ENCODE measurements at places on chromosomes 7 and 10.

DNA sequence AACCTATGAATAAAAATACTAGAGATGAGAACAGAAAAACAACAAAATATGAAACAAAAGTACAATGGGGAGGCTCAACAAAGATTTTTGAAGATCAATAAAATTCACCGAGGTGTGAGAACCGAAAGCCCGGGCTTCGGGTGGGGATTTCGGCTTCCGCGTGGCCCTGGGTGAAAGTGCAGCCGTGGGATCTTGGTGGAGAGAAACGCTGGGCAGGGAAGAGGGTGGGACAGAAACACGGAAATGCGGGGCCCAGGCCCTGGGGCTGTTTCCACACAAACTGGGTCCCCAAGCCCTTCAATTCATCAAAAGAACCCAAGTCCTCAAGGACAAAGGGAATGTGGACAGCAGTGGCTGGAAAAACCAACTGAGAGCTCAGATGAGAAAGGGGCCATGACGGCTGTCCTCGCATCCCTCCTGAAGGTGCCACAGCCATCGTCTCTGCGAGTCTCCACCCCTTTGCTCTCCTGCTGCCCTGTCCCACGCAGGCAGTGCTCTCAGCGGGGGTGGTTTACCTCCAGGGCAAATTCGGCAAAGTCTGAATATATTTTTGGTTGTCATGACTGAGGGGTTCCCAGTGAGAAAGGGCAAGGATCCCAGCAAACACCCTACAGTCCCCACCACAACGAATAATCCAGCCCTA is 19.7 kb downstream of the FOXL3 start:
- no peak for DNase-seq

DNA sequence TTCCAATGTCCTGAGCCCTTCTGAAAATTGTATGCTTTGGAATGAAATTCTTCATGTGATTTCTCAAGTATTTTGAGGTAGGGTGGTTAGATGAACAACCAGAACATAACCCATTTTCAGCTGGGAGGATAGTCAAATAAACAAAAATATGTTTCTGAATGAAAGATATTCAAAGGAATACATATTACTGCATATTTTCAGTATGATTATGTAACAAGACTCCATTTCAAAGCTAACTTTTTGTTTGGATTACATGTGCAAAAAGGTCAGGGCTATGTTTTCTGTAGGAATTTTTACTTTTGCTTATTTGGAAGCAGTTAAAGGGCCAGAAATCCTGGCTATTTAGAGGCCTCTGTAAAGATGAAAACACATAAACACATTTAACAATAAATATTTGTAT is 27.7 kb downstream of the CDK6 start:
- DNase-seq, result peak; percentile 41

DNA sequence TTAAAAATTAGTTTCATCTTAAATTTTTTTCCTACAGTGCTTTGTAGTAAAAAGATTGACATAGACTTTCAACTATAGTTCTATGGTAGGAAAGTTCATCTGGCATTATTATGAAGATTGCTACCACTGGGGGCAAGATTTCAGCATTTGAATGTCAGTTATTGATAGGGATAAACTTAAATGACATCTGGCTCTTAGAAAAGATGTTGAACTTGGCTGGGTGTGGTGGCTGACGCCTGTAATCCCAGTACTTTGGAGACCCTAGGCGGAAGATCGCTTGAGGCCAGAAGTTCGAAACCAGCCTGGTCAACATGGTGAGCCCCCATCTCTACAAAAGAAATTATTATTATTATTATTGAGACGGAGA is 1.4 kb upstream of the TRA2A start:
- DNase-seq, result no peak

GRCh38 chr7:147014286-147014955 is 897.8 kb downstream of the CNTNAP2 start:
- no peak for DNase-seq

DNA sequence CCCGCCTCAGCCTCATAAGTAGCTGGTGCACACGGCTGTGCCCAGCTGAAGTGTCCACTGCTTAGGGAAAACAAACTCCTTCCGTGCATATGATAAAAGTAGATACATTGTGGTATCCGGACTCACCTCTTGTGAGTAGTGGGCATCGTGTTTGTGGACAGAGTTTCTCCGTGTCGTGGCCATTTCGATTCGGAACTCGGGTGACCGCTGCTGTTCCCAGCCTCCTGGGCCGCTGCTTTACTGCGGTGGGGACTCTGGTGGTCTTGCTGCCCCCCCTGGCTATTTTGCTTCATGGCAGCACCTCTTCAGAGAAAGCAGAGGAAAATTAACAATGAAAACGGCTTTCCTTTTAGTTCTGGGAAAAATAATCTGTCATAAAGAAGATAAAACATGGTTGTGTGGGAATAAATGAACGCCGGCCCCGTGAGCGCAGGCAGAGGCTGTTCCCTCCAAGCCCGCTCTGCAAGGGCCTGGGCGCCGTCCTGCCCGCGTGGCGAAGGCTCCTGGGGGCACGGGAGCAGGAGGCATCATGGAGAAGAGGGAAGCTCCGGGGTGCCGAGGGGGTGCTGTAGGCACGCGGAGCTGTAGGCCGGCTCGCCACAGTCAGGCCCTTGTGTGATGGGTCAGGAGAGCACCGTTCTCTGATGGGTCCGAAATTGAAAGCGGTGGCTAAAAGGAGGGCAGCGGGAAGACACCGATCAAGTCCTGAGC is 107.4 kb downstream of the ACTR3B start:
- no peak for DNase-seq

GRCh38 chr10:44627591-44628354 is 242.9 kb upstream of the CXCL12 start:
- DNase-seq, result peak; percentile 46

DNA sequence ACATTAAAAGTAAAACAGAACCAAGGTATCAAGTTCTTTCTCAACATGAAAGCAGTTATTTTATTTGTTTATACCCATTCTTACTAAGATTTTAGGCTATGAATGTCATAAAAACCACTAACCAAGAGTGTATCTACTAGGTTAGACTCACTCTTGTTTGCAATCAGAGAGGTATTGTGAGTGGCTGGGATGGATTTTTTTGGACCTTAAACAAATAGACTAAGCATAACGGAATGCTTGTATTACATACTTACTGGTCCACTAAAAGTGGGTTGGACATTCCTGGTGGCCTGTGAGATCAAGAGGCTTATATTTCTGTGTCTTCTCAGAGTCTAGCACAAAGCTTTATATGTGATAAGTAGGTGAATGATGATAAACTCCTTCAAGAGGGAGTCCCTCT is 32.6 kb upstream of the CBLL1 start:
- peak; percentile 37 for DNase-seq

- no peak for DNase-seq
These were observed 45.3 kb downstream of the NRG3 start for GRCh38 chr10:81920213-81920829.

DNA sequence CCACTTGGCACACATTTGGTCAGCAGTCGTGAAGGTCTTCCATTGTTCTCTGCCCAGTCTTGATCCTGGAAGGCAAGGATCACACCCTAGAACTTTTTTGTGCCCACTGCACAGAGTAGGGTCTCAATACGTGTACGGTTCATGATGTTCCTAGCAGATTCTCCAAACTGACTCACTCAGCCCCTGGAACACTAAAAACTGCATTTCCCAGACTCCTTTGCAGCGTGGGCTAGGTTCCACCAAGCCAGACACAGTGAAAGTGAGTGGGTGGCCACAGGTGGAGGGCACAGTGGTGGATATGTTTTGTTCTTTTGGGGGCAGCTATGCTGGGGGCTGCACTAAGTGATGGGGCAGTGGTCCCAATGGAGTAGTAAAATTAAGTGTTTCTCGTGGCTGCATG is 1.5 kb upstream of the LHPP start:
- DNase-seq, result no peak

DNA sequence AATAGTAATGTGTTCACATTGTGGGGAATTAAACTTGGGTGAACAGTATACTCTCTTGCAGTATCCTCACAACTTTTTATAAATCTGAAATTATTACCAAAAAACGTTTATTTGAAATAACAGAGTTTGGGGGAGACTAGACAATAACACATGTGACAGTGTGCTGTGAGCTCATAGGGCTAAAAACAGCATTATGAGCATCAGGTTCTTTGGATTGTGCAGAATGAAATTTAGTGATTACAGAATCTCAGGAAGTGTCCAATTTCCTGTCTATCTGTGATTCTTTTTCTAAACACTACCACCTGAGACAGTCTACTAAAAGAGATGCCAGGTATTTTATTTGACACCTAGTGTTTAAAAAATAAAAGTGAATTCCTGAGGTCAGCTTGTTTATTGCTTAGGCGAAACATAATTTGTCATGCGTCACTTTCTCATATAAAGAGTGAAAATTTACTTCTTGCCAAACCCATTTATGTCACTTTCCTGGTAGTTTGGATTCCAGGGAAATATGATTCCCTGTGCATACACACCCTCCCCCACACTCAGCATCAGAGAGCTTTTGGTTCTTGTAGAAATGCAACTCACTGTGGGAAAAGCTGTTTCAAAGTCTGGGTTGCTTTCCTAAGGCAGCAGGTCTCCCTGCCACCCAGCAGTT is 71.2 kb downstream of the AOAH start:
- DNase-seq, result peak; percentile 69

- DNase-seq, result no peak
These were observed 27.2 kb upstream of the PFKFB3 start for GRCh38 chr10:6175329-6176055.

GRCh38 chr10:17873946-17874345 is 64.8 kb downstream of the MRC1 start:
- DNase-seq, result no peak

GRCh38 chr7:79515358-79515757 is 61.9 kb upstream of the MAGI2 start:
- DNase-seq, result no peak

GRCh38 chr7:101586906-101587677 is 42.0 kb downstream of the MYL10 start:
- DNase-seq, result no peak

GRCh38 chr10:132131581-132132420 is 54.9 kb upstream of the DPYSL4 start:
- DNase-seq, result no peak

GRCh38 chr10:132668048-132668394 is 117.9 kb downstream of the NKX6-2 start:
- DNase-seq, result no peak

GRCh38 chr7:540997-541396 is 21.4 kb upstream of the PDGFA start:
- no peak for DNase-seq
